ENCODE measurements at places on chromosomes 7 and 10. TPM values are rescaled to one million over a fixed set of nuclear protein-coding genes. Genes with fewer than 3 reads are reported as not detected.
A peak's percentile ranks its signal among the peaks of the same experiment; 100 is the strongest.

DNA sequence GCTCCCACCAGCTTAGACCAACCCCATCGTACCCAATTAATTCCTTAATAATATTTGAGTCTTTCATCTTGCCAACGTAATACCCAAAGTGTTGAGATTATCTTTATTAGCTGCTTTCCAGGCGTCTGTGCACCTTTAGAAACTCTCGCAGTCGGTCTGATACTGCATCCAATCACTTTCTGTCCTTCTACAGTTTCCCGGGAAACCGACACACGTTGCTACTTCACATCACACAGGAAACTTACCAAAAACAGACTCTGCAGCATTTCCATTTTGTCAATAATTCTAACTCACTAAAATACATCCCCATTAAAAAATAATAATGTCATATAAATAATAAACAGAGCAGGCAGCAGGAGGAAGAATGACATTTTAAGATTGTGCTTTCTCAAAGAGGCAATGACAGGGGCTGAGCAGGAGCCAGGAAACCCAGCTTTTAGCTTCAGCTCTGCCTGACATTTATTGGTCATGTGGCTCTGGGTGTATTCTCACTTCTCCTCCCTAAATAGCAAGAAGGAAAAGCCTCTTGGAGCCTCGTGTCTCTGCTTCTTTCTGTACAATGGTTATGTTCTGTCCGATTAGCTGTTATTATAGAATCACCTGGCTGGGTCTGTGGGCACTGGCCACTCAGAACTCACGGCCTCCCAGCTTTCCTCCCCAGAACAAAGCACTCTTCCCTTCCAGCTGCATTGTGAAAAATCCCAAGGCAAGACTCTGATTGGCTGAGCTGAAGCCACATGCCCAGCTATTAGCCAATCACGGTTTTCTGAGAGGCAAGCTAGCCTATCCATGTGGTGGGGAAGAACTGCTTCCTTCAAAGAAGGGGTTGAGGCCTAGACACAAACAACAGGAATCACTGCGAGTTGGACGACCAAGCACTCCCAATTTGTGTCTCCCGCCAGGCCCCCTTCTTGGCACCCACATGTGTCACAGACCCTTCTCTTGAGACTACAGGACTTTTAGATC, 424.7 kb upstream of the FOXK1 start:
- DNase-seq = no peak

DNA sequence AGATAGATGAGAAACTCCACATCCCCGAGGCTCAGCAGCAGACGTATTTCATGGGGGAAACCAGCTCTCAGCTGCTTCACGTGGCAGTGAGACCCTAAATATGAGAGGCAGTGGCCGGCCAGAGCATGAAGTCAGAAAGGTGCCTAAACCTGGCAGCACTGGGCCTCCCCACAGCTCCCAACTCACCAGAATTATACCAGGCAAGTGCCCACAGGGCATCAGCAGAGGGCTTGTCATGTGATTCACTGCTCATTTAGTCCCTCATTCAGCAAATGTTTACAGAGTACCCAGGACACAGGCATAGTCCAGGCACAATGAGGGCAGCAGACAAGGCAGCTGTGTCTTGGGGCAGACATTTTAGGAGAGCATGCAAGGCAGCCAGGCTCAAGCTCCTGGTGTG, 212.6 kb downstream of the PTPRN2 start:
- DNase-seq = no peak

DNA sequence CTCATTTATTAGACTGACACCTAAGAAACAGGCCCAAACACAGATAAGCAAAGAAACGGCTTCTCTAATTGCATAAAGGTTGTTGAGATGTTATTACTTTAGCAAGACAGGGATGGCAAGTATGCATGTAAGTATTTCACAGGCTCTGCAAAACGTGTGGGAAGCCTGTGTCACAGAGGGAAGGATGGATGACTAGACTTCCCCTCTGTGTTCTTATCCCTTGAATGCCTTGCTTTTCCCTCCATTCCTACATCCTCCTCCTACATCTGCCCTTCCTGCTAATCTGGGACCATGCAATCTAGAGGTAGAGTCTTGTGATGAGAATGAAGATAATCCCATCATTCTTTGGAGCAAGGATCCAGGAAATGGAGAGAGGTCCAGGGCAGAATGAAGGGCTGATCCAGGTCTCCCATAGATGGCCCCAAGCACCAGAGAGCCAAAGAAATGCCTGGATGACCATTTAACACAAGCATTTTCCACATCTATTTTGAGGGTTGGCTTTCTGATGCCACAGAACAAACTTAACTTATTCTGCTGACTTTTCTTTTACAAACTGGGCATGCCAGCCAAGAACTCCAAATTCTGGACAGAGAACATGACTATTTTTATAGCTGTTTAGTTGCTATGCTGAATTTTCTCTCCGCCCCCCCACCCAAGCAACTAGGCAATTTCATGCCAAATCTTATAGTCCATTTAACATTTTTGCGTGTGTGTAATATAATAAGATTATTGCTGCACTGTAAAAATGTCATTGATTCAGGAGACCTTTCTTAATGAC, 48.1 kb downstream of the NRP1 start:
- DNase-seq = no peak

DNA sequence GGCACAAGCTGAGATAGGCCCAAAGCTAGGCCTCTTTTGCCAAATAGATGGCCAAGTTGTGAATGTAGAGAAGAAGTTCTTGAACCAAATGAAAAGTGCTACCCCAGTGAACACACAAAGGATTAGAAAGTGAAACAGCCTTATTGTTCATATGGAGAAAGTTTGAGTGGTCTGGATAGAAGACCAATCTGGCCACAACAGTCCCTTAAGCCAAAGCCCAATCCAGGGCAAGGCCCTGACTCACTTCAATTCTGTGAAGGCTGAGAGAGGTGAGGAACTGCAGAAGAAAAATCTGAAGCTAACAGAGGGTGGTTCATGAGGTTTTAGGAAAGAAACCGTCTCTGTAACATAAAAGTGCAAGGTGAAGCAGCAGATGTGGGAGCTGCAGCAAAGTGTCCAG, 18.7 kb upstream of the ATP6V0A4 start:
- DNase-seq = no peak

GRCh38 chr10:3807928-3808496, 23.0 kb upstream of the KLF6 start:
- DNase-seq = no peak

GRCh38 chr10:132037676-132037975, 28.1 kb upstream of the JAKMIP3 start:
- no peak for DNase-seq

The C10orf143 gene
- total RNA-seq = 2.7 TPM

DNA sequence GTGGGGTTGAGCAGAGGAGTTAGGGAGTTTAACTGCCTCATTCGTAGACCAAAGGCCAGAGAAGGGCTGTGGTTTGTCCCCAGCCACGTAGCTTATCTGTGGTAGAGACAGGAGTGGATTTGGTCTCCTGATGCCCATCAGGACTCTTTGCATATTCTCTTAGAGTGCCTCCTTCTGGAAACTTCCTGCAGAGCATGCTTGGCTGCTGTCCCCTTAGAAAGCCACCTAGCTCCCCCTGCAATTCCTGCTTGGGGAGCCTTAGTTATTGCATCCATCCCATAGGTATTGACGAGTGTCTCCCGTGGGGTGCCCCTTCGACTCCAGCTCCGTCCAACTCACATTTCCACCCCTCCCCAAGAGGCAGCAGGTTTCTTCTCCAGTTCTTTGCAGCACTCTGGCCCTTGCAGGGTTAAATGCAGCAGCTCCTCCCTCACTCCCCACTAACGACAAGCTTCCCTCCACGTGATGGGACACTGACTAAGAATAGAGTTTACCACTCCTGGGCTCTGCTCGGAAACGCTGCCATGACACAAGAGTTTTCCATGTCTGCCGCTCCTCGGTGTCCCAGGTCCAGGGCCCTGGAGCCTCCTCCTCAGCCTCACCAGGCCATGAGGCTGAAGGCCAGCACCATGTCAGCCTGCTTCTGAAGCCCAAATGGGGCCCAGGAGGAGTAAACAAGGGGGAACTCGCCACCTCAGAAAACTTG, 147.8 kb upstream of the UNC5B start:
- no peak for DNase-seq

DNA sequence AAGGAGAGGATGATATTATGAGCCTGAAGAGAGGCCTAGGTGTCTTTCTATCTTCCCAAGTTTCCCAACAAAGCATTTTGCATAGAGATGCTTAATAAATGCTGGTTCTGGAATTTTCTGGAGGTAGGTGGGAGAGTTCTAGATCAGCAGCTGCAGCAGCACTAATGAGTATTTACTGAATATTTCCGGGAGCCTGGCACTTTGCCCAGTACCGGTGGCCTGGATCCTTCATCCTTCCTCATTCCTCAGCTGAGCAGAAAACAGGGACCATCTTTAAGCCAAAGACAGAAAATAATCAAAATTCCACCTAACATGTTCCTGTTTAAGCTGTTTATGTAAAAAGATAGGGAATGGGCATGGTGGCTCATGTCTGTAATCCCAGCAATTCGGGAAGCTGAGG, 813.2 kb upstream of the AUTS2 start:
- no peak for DNase-seq

The PTPRN2 gene
- 32.2 TPM for total RNA-seq

The PPP1R3C gene
- 3.6 TPM for total RNA-seq

DNA sequence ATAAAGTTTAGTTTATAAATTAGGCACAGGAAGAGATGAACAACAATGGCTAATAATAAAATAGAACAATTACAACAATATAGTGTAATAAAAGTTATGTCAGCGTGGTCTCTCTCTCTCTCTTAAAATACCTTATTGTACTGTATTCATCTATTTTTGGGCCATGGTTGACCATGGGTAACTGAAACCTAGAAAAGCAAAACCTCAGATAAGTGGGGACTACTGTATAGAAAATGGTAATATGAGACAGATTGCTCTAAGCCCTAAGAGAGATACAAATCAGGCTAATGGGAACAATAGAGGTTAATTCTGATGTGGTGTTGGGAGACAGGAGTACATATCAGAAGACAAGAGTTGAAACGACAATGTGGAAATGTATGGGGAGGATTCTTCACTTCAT, 86.2 kb downstream of the ZNF365 start:
- DNase-seq = no peak

- DNase-seq = no peak
Measured at GRCh38 chr7:41925946-41926345, 223.1 kb upstream of the INHBA start.

DNA sequence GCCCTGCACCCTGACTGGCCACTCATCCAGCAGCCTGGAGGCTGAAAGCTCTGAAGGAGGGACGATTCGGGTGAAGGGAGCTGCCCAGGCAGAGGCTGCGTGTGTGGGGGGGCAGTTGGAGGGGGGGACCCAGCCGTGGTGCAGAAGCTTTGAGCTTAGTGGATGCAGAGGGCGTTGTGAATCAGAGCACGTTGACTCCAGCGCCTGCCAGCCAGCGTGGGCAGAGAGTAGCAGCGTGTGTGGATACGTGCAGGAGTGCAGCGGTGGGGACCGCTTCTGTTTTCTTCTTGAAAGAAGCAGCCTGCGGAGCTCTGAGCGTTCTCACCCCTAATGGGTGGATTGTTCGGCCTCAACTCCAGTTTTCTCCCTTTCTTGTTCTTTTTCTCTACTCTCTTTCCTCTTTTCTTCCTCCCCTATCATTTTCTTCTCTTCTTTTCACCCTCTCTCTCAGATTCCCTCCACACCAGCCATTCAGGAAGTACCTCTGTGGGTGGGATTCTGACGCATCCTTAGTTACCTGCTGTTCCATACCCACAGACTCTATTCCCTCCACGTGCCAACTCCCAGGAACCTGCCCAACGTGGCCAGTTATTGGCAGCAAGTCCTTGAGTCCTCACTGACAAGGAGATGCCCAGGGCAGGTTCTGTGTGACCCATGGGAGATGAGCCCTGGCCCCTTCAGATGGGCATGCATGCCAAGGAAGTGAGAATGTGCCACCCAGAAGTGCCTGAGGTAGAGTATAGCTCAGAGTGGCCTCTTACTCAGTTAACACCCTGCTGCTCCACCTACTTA, 47.4 kb downstream of the SORCS3 start:
- DNase-seq = no peak

The EPDR1 gene
- 4.1 TPM for total RNA-seq

DNA sequence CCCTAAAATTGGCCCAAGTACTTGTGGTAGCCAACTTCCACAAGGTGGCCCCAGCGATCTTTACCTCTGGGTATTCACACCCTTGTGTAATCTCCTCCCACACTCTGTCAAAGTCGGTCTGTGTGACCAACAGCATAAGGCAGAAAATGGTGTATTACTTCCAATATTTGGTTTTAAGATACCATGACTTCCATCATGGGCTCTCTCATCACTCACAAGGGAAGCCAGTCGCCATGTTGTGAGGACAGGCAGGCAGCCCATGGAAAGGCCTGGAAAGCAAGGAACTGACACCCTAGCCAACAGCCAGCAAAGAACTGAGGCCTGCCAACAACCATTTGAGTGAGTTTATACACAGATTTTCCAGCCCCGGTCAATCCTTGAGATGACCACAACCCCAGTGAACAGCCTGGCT, 91.0 kb upstream of the KMT2E start:
- DNase-seq = peak; percentile 55

DNA sequence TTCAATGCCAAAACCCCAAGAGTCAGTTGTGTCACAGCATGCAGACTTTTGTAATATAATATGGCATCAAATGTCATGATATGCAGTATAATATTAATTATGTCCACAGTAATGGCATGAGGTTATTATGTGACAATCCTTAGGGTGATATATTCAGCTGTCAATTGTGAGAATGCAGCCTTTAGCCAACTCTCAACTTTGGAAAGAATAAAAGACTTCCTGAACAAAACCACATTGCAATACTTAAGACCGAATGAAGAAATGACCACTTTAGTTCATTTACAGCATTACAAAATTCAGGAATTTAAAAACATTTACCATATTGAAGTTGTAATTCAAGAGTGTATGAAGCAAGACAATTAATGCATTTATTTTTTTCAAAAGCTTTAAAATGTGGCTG, 45.4 kb downstream of the CPVL start:
- no peak for DNase-seq

GRCh38 chr7:50409856-50410745, 40.0 kb downstream of the FIGNL1 start:
- no peak for DNase-seq

DNA sequence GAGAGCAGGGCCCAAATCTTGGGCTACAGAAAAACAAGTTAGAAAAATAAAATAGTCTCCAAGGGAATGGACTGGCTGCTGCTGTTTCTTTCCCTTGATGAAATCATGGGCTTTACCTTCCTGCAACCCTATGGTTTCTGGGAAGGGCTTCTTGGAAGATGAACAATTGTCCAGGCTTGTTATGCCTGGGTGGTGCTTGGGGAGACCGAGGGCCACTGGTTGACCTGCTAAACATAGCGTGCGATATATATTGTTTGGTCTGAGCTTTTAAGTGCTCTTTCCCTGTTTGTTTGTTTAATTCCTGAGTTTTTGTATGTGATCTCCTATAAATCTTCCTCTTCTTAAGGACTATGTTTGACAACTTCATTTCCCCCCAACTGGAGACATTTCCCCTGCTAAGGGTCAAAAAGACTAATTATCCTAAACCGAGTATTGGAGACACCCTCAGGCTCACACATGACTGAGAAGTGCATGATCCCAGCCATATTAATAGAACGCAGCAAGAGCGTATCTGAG, 37.9 kb downstream of the SLC25A28 start:
- no peak for DNase-seq

Measured in neural crest cell (in vitro differentiated cells).